Ovary (tissue), 10 donors: ENCODE measurements at places on chromosomes 7 and 10. TPM values are rescaled to one million over a fixed set of nuclear protein-coding genes. Genes with fewer than 3 reads are reported as not detected.

GRCh38 chr10:72524489-72524888 is 101.4 kb downstream of the MICU1 start:
- no peaks in the 10 kb centered on the region for H3K36me3 ChIP-seq
- H3K27me3 ChIP-seq, result no peaks in the 10 kb centered on the region
- H3K4me1 ChIP-seq, result no peaks in the 10 kb centered on the region
- DNase-seq, result no peak
- H3K4me3 ChIP-seq, result no peak overlapping the region
- no peak overlapping the region for H3K27ac ChIP-seq

- H3K4me1 ChIP-seq, result no peaks in the 10 kb centered on the region
- no peaks in the 10 kb centered on the region for H3K27me3 ChIP-seq
- no peak for DNase-seq
- H3K27ac ChIP-seq, result no peak overlapping the region
- H3K36me3 ChIP-seq, result no peaks in the 10 kb centered on the region
Measured at GRCh38 chr10:30630571-30630970, 1.0 kb upstream of the LYZL2 start.

DNA sequence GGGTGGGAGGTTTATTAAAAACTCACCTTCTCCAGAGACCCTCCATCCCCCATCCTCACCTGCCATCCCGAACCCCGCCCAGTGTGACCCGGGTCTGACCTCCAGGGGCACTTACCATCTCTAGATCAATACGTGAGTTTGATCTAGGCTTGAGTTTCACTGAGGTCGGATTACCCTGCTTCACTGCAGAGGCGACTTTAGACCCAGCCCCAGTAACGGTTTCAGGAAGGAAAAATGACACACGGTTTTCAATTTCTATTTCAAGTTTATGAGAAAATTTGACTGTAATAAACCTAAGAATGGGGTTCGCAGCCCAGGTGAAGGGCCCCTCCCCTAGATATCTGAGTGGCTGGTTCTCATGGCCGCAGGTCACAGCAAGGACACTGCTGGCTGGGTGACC is 33.1 kb downstream of the RCC1L start:
- H3K36me3 ChIP-seq, result no peaks in the 10 kb centered on the region

- no peaks in the 10 kb centered on the region for H3K27me3 ChIP-seq
- no peak overlapping the region for H3K27ac ChIP-seq
- no peaks in the 10 kb centered on the region for H3K4me1 ChIP-seq
- no peak for DNase-seq
Measured at GRCh38 chr7:14905764-14906163, 3.2 kb upstream of the DGKB start.

DNA sequence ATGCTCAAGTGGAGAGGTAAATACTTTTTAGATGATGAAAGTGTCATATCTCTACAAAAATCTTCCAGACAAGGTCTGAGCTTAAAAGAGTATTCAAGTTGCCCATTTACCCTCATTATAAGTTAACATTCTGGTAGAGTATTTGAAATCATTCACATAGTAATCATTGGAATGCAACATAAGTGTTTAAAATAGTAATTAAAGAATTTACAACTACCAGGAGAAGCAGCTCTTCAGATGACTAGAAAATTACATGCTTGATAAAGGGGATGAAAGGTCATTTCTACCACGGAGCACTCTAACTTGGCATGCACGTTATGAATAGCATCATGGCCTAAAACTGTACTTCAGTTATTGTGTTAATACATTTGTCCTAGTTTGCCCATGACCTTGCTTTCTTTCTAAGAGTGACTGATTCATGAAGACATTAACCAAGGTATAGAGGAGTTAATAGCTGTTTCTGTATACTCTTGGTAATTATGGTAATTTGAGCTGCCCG is 120.0 kb downstream of the SEMA3E start:
- H3K27me3 ChIP-seq, result no peaks in the 10 kb centered on the region
- H3K36me3 ChIP-seq, result no peaks in the 10 kb centered on the region
- H3K4me1 ChIP-seq, result no peaks in the 10 kb centered on the region
- H3K27ac ChIP-seq, result no peak overlapping the region

GRCh38 chr10:8453587-8453986 is 399.1 kb downstream of the GATA3 start:
- H3K27ac ChIP-seq, result no peak overlapping the region
- no peak for DNase-seq
- H3K4me1 ChIP-seq, result no peaks in the 10 kb centered on the region
- H3K4me3 ChIP-seq, result no peak overlapping the region
- no peaks in the 10 kb centered on the region for H3K36me3 ChIP-seq

GRCh38 chr7:29146057-29146706 is at the start of gene CPVL:
TSS of gene CPVL (minus strand) at chr7:29146537. CDS start at chr7:29121061, 25,476 bp downstream.
- H3K27me3 ChIP-seq, result no peaks in the 10 kb centered on the region
- H3K27ac ChIP-seq, result no peak within 1 kb of the TSS
- peak within 1 kb of the TSS; percentile 27 for H3K4me3 ChIP-seq
- peak; percentile 55 for DNase-seq
- no peaks in the 10 kb centered on the region for H3K4me1 ChIP-seq

DNA sequence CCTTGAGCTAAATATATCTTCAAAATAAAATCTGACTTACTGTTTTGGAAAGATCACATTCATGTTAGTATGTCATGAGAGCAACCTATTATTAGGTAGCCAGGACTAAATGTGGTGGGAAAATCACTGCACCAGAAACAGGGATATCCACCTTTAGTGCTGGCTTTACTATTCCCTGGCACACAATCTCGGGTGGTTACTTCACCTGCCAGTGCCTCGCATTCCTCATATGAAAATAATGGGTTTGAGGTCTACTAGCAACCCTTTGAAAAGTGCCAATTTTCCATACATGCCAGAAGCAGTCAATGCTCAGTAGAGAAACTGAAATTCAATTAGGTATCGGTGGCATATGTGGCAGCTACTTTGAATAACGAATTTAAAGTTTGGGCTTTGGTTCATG is 36.8 kb downstream of the PTN start:
- no peaks in the 10 kb centered on the region for H3K27me3 ChIP-seq
- H3K4me3 ChIP-seq, result no peak overlapping the region
- H3K4me1 ChIP-seq, result no peaks in the 10 kb centered on the region
- DNase-seq, result no peak
- no peak overlapping the region for H3K27ac ChIP-seq

- H3K36me3 ChIP-seq, result no peaks in the 10 kb centered on the region
- no peaks in the 10 kb centered on the region for H3K27me3 ChIP-seq
- DNase-seq, result no peak
- no peaks in the 10 kb centered on the region for H3K4me1 ChIP-seq
- H3K4me3 ChIP-seq, result no peak overlapping the region
Measured at GRCh38 chr7:157501581-157501980, 164.8 kb downstream of the DNAJB6 start.

GRCh38 chr10:133484818-133485217 is 31.1 kb downstream of the SCART1 start:
- H3K4me1 ChIP-seq, result no peaks in the 10 kb centered on the region
- H3K27ac ChIP-seq, result no peak overlapping the region
- no peaks in the 10 kb centered on the region for H3K27me3 ChIP-seq
- H3K36me3 ChIP-seq, result no peaks in the 10 kb centered on the region

DNA sequence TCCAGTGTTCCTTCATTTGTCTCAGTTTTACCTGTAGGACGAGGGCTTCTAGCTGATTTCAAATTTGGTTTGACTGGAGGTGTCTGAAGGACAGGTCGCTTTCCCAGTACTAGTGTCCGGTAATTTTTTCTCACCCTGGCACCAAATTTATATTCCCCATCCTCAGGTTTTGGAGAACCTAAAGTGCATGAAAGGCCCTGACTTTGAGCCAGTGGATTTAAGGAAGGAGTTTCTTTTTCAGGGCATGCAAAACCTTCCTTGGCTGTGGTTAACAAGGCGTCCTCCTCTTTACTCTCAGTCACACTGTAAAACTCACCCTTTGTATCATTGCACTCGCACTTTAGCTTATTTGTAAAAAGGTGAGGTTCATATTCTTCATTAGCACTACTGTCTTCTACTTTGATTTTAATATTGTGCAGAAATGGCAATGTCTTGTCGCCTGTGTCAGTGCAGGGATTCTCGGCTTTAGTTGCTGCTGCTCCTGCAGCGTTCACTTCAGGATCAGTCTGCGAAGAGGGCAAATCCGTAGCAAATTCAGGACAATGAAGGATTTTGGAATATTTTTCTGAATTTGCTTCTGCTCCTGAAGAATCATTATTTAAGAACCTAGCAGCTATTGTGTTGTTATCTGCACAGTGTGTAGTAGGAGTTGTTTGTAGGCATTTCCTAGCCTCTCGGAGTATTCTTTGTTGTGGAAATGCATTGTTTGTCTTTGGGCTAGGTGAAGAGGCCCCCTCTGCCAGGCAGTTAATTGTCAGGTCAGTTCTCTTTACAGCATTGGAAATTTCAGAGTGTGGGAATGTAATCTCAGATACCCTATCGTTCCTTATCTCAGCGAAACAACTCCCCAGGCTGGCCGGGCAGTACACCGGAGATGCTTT is 9.9 kb downstream of the SKIDA1 start:
- peaks cover 4% of the 10 kb centered on the region for H3K4me1 ChIP-seq
- no peak overlapping the region for H3K27ac ChIP-seq
- no peaks in the 10 kb centered on the region for H3K27me3 ChIP-seq
- H3K4me3 ChIP-seq, result peak overlapping the region; percentile 48
- no peaks in the 10 kb centered on the region for H3K36me3 ChIP-seq

GRCh38 chr10:31932838-31933237 is 4.2 kb upstream of the ARHGAP12 start:
- H3K4me1 ChIP-seq, result peaks cover 2% of the 10 kb centered on the region
- no peaks in the 10 kb centered on the region for H3K27me3 ChIP-seq
- no peaks in the 10 kb centered on the region for H3K36me3 ChIP-seq
- no peak overlapping the region for H3K4me3 ChIP-seq
- H3K27ac ChIP-seq, result no peak overlapping the region

DNA sequence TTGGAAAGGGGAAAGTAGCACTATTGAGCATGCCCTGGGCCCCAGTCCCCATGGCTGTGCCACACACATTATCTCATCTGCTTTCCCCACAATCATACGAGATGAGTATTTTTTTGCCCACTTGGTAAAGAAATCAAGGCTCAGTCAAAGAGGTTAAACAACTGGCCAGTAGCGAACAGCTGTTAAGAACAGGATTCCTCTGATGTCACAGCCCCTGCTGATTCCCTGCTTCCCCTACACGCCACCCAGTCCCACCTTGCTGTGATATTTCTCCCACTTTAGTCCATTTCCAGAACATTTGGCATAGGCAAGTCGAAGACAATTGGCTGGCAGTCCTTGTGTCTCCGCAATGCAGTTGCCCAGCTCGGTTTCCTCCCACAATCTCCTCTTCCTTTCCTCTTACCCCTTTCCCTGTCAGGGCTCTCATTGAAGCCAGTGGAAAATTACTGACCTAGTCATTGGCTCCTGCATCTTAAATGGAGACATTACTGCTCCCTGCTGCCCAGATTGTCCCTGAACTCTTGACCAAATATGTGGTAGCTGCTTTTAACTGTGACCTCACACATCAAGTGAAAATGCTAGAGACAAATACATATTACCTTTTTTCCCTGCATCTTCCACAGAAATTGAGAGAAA is 56.5 kb upstream of the EEPD1 start:
- no peaks in the 10 kb centered on the region for H3K27me3 ChIP-seq
- H3K27ac ChIP-seq, result no peak overlapping the region
- no peaks in the 10 kb centered on the region for H3K36me3 ChIP-seq
- DNase-seq, result no peak

GRCh38 chr10:59799421-59799820 is 46.2 kb upstream of the MRLN start:
- H3K36me3 ChIP-seq, result no peaks in the 10 kb centered on the region
- no peak overlapping the region for H3K4me3 ChIP-seq
- DNase-seq, result no peak

- no peak overlapping the region for H3K27ac ChIP-seq
- no peaks in the 10 kb centered on the region for H3K4me1 ChIP-seq
- no peaks in the 10 kb centered on the region for H3K27me3 ChIP-seq
Measured at GRCh38 chr10:5274795-5275194, 78.2 kb downstream of the AKR1C4 start.

DNA sequence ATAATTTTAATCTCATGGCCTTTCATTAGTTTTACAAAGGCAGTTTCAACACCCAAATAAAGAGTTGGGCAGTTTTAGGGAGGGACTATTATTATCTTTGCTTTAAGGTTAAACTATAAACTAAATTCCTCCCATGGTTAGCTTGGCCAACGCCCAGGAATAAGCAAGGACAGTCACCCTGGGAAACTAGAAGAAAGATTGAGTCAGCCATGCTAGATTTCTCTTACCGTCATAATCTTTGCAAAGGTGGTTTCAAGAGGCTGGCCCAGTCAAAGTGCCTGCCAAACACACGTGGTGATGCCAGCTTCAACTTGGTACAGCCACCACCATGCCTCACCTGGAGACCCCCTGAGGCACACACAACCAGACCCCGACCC is 317.4 kb upstream of the SP8 start:
- H3K27ac ChIP-seq, result no peak overlapping the region
- no peaks in the 10 kb centered on the region for H3K4me1 ChIP-seq
- no peak for DNase-seq
- no peaks in the 10 kb centered on the region for H3K36me3 ChIP-seq

GRCh38 chr7:137930581-137930980 is 71.3 kb downstream of the CREB3L2 start:
- no peaks in the 10 kb centered on the region for H3K36me3 ChIP-seq
- no peak for DNase-seq
- H3K4me3 ChIP-seq, result no peak overlapping the region
- H3K27ac ChIP-seq, result no peak overlapping the region
- H3K27me3 ChIP-seq, result no peaks in the 10 kb centered on the region
- peaks cover 20% of the 10 kb centered on the region for H3K4me1 ChIP-seq

GRCh38 chr7:137816696-137817320 is 30.0 kb downstream of the DGKI start:
- no peak for DNase-seq
- no peak overlapping the region for H3K4me3 ChIP-seq
- H3K27ac ChIP-seq, result no peak overlapping the region
- H3K36me3 ChIP-seq, result no peaks in the 10 kb centered on the region
- no peaks in the 10 kb centered on the region for H3K27me3 ChIP-seq

- peaks cover 2% of the 10 kb centered on the region for H3K4me1 ChIP-seq
- no peaks in the 10 kb centered on the region for H3K27me3 ChIP-seq
- H3K27ac ChIP-seq, result no peak overlapping the region
- H3K4me3 ChIP-seq, result no peak overlapping the region
Measured at GRCh38 chr7:921581-922333, 32.7 kb downstream of the ADAP1 start.

DNA sequence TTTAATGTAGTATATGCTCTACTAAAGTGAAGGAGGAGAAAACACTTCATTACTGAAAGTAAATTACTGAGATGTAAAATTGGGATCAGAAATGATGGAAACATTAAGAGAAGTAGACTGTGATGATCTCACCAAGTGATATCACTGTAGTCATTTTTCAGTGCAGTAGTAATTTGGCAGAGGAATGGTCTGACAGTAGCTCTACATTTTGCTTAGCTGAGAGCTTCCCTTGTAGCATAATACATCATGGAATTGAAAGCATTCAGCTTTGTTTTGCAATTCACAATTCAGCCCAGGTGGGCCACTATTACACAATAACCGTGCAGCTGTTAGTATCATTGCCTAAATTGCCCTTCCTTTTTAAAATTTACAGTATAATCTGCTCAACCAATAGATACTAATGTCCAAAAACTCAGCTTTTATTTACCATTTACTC is 19.4 kb upstream of the CABCOCO1 start:
- no peaks in the 10 kb centered on the region for H3K36me3 ChIP-seq
- H3K27ac ChIP-seq, result no peak overlapping the region
- DNase-seq, result no peak
- no peaks in the 10 kb centered on the region for H3K4me1 ChIP-seq

Gene HMX3
- total RNA-seq, result not detected

Gene LBX1
- not detected for total RNA-seq

Gene PTF1A
- not detected for total RNA-seq

Gene GSTO2
- 3.7 TPM for total RNA-seq

Gene WEE2
- not detected for total RNA-seq

Gene MYL7
- total RNA-seq, result 2.0 TPM

Gene KIAA1217
- 23.0 TPM for total RNA-seq

Gene PAOX
- 8.7 TPM for total RNA-seq

Gene ELAPOR2
- 4.0 TPM for total RNA-seq
